ENCODE measurements at places on chromosomes 11 and 22.

- DNase-seq = no peak
Measured at GRCh38 chr11:108307751-108308150, 84.9 kb downstream of the ATM start.

- DNase-seq = no peak
Measured at GRCh38 chr11:64444838-64445441, 86.0 kb downstream of the RPS6KA4 start.

DNA sequence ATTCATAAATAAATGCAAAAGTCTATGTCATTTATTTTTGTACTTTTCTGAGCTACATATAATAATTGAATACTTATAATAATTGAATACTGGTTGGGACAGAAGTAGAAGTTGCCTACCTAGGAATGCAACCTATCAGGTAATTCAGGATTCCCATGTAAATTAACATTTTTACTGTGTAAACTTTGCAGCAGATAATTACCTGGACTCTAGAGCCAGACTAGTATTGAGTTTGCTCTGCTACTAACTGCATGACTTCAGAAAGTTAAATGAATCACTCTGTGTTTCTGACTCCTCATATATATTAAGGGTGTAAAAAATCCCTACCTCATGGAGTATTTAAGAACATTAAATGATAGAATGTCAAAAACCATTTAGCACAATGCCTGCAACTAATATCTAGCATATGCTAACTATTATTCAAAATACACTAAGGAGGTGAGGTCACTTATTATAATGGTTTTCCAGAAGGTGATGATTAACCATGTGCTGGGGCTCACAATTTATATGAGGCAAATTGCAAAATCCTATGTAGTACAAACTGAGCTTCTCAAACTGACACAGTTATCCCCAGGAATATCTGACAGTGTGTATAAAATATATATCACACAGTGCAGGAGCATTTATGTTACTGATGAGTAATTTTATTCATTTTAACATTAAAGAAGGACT is 138.1 kb upstream of the ANO3 start:
- DNase-seq = no peak

- DNase-seq = no peak
Measured at GRCh38 chr11:130408401-130408890, 20.0 kb downstream of the ADAMTS8 start.

DNA sequence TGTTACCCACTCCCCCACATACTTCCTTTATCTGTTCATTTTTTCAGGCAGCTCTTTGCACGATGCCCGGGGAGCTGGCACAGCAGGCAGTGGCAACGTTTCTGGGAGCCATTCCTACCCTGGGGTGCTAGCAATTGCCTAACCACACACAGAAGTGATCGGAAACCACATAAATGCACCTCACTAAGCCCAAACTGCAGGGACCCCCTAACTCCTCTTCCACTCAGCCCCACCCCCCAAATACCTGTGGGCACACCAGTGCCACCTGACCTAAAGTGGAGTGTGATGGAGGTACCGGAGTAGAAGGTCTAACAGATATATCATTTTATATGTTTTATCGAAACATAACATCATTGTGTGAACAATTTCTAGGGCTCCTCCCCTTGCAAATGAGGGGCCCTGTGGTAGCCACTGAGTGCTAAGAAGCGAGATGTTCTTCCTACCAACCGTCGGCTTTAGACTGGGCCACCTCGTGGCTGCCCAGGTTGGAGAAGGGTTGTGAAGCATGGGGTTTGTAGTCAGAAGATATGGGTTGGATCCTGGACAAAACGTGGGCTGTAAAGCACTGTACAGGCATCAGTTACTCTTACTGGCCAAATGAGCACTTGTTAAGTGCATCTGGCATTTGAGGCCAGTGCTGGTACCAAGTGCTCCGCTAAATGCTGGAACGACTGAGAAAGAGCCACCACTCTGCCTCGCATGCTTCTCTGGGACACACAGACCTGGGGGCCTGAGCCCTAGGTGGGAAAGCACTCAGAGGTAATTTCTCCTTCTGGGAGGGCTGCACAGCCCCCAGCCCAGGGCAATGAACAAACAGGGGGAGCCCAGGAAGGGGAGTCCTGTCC is 2.8 kb downstream of the MRGPRD start:
- DNase-seq = no peak

GRCh38 chr11:74992852-74993251 is 4.1 kb downstream of the NEU3 start:
- no peak for DNase-seq

DNA sequence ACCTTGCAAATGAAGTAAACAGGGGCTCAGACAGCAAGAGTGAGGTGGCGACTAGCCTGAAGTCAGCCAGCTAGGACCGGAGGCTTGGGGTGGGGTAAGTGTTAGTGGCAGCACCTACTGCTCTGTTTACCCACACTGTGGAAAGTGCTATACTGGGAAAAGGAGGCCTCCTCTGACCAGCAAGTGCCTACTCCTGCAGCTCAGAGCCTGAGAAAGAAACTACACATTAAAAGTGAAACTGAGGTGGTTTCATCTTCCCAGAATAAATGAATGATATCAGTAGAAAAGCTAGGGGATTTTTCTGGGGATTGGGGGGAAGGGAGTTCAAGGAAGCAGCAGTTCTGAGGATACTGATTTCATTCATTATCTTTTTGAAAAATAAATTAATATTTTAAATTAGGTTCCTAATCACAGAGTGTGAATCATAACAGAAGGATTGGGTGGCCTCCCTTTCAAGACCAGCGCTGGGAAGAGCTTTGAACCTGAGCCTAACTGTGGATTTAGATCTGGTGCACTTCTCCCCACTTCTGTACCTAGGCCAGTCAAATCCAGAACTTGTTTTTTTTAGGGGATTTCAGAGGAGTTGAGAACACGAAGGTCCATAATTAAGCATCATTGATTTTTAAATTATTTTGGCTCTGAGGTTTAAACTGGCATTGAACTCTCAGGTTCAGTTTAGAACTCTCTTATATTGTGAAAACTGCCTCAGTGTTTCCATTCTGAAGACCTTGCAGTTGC is 48.1 kb upstream of the GRAMD1B start:
- peak; percentile 78 for DNase-seq

- no peak for DNase-seq
Measured at GRCh38 chr11:12634329-12634728, 39.9 kb upstream of the TEAD1 start.

DNA sequence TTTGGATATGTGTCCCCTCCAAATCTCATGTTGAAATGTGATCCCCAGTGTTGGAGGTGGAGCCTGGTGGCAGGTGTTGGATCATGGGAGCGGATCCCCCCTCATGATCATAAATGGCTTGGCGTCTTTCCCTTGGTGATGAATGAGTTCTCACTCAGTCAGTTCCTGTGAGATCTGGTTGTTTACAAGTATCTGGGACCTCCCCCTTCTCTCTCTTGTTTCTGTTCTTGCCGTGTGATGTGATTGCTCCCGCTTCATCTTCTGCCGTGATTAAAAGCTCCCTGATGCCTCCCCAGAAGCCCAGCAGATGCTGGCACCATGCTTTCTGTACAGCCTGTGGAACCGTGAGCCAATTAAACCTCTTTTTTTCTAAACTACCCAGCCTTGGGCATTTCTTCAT is 102.2 kb downstream of the SEZ6L start:
- DNase-seq = no peak

DNA sequence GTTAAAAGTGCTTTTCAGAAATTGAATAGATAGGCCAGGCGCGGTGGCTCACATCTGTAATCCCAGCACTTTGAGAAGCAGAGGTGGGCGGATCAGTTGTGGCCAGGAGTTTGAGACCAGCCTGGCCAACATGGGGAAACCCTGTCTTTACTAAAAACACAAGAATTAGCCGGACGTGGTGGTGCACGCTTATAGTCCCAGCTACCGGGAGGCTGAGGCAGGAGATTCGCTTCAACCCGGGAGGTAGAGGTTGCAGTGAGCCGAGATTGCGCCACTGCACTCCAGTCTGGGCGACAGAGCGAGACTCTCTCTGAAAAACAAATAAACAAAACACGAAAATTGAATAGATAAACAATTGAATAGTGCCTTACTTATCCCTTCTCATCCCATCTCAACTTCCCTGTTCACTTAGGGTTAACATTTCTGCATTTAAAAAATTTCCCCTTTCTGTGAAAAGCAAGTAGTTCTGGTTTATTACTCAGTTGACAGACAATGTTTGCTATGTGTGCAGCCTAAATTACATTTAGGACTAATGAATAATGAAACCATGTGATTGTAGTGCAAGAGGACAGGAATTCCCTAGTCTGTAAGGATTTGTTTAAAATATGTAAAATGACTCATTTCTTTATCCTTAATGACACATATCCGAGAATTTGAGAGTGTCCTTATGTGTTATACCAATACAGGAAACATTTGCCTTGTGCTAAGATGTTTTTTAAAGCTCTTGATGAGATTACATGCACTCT is 6.0 kb downstream of the RNF169 start:
- no peak for DNase-seq

DNA sequence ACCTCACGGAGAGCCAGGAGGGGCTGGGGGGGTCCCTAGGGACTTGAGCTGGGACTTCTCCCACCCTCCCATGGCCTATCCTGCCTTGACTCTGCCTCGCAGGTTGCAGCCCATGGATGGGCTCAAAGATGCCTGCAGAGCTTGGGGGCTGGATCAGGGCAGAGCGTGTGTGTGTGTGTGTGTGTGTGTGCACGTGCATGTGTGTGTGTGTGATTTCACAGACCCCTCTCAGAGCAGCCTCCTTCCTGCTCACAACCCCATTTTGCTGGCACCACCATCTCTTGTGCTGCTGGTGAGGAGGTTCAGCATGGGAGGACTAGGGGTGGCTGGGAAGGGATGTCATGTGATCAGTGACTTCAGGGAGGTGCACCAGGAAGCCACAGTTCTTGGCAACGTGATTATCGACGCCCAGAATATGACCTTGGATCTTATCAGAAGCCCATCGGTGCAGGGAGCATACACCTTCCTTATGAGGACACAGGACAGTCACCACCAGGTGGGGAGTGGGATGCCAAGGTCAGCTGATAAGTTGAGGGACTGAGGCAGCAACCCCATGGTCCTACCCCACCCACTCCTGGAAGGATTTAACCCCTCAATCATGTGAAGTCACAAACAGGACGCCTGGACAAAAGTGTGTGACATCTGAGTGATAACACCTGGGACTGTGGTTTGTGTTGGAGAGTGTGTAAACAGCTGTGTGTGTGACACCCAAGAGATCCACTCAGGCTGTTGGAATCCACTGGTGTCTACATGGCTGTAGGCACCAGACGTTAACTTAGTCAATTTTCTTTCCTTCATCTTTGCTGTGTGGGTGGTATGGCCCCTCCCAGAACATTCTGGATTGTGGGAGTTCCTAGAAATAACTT is 1.8 kb upstream of the NAALADL1 start:
- DNase-seq = no peak

DNA sequence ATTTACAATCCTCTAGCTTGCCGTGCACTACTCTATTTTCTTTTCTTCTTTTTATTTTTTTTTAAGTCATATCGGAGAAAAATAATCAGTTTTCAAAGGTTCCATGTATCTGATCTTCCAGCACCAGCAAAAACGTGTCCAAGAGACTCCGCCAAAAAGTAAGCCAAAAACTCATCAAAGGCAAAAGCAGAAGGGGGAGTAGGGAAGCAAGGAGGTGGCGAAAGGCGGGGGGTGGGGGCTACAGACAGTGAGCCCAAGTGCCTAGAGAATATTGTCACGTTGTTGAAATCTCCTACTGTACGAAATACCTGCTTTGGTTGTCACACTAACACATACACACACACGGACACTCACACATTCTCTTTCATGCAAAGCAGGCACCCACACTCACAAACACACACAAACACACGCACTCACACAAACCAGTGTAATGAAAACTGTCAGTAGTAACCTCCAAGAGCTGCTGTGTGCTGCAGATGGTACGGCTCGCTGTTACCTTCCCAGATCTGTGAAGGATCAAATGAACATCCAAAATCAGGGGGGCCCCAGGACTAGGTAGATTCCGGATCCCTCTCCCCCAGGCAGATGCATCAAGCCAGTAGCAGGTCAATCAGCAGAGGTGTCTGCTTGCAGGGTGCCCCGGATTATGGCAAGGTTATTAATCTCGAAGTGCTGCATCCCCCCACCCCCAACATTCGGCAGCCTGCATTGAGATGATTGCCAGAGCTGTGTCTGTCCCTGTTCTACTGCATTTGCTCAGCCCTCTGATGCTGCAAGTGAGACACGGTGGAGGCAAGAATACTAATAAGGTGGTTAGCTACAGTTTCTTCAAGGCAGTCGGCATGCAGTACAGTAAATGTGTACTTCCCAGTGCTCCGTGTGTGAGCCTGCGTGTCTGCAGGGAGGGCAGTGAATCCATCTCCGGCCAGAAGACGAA is at the start of gene LRRC4C:
LRRC4C (minus strand) TSS at position 188 of the 937 bp plus-strand sequence.
- no peak for DNase-seq

- no peak for DNase-seq
Measured at GRCh38 chr11:14687456-14687855, 43.9 kb downstream of the PDE3B start.

GRCh38 chr11:12473381-12473780 is 96.0 kb downstream of the PARVA start:
- DNase-seq = no peak

GRCh38 chr11:134369656-134370525 is 38.1 kb downstream of the GLB1L2 start:
- no peak for DNase-seq

DNA sequence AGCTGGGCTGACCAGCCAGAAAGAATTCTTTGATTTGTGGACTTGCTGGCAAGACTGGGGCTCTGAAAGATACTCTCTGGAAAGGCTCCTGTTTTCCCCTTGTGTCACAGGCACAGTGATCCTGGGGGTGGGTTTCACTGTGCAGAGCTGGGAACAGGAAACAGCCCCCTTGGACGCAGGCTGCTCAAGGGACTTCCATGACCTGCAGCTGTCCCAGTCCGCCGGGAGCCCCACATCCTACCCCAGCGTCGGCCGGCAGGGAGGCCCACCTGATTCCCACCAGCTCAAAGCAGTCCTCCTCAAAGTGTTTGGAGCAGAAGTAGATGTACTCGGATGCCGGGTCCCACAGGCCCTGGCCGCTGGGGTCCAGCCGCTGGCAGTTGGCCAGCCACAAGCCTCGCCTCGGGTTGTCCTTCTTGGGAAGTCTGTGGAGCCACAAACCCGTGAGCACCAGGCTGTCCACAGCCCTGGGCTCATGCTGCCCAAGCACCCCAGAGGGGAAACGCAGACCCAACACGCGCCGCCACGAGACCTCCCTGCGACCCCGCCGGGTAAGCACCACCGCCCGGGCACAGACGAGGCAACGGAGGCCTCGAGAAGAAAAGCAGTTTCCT is 824 bp downstream of the THAP7 start:
- no peak for DNase-seq

DNA sequence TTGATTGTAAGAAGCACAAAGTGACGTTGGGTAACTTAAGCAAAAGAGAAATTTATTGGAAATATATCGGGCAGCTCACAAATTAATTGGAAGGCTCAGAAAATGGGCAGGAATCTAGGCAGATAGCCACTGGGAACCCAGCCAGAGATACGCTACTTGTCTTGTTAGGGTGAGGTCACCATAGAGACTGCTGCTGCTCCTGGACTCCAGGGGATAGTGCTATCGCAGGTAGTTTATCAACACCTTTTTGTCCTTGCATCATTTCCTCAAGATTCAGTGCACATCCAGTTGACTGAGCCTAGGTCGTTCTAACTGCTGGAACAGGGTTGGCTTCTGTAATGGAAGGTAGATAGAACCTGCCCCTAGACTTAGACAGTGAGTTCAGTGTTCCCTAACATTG is 19.6 kb downstream of the AMOTL1 start:
- no peak for DNase-seq

- DNase-seq = no peak
Measured at GRCh38 chr11:64656862-64657261, 65.8 kb downstream of the SLC22A12 start.

Measured in activated CD4-positive, alpha-beta memory T cell treated with anti-CD3 and anti-CD28 coated beads, Interleukin-2, amount 10 ng/mL, durations not matched to agents 7 days and 5 days (primary cell).